Stimulated activated naive CD8-positive, alpha-beta T cell treated with anti-CD3 and anti-CD28 coated beads, Interleukin-15, amount 100 ng/mL, for 72 hours (primary cell): ENCODE measurements at places on chromosomes 12 and 14.

DNA sequence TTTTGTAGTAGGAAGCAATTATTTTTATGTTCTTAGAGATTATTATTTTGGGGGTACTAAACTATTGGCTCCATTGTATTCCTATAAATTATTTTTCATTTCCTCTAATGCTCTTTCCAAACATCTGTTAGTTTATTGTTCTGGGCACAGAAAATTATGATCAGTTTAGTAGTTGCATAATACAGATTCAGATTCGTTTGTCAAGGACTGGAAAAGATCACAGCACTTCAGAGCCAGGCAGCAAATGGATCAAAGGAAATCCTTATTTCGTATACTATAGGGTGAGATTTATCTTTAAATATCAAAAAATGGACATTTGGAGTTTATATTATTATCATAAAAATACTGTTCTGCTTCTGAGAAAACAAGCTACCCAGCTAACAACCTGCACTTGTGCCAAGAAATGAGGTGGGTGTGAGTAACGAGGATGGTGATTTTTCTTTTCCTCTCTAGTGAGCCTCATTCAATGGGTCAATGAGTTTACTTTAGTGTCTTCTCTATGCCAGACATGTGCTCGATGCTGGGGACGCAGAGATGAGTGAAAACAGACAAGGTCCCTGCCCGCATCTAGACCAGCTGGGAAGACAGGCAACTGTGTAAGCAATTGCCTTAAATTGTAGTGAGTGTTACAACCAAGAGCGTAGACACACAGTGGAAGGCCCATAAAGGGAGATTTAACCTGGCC lies 208.6 kb upstream of the PLXNC1 start:
- DNase-seq: no peak

GRCh38 chr12:24993793-24994192 lies 44.9 kb upstream of the BCAT1 start:
- DNase-seq: no peak

GRCh38 chr14:98766818-98767217 lies 505.2 kb downstream of the BCL11B start:
- DNase-seq: no peak

DNA sequence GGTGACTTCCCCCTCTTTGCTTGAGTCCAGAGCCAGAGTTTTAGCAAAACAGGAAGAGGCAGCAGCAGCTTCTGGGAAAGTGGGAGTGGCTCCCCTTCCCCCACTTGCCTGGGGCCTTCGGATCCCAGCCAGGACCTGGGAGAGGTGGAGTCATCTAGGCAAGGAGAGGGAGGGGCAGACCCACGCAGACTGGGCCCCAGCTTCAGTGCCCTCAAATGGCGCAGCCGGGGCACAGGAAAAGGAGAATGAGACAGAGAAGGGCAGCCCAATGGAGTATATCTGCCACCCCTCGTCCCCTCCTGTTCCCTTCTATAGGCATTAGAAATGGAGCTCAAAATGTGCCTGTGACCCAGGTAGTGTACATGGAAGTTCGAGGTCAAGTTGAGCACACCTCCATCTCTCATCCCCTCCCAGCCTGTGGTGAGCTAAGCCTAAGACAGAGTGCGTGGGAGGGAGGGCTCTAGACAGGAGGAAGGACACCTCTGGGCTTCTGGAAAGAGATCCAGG lies 9.3 kb upstream of the HDAC7 start:
- DNase-seq: no peak

DNA sequence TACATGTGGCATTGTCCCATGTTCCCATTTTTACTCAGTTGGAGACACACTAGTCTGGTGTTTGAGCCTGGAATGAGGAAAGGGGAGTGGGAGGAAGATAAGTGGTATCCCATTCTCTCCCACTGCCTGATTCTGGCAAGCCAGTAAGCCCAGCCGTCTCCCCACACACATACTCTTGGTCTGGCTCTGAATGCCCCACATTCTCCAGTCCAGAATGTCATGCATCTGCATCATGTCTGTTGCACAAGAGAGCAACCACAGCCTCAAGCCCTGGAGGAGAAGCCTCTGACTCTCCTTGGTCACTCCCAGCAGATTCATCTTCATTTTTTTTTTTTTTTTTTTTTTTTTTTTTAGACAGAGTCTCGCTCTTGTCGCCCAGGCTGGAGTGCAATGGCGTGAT lies 48.0 kb downstream of the DRAM1 start:
- no peak for DNase-seq
